Right renal cortex interstitium (tissue), 3 donors: ENCODE measurements at places on chromosomes 12 and 14. TPM values are rescaled to one million over a fixed set of nuclear protein-coding genes. Genes with fewer than 3 reads are reported as not detected.

- DNase-seq, result no peak
Observed at GRCh38 chr12:79547735-79548609, 142.8 kb downstream of the PAWR start.

DNA sequence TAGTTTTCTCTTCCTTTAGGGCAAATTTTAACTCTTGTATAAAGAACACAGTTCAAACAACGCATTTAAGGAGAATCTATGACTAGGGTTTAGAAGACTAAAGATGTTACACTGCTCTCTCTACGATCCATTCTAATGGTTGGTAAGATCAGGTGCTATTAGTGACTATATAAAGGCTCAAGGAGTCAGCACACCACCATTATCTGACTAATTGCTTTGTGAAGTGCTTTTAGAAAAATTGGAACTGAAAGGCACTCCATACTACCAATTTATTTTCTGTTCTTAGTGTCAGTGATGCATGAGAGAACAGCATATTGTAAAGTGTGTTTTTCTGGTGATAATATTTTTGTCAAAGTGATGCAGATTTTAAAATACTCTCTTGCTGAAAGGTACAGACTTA lies 136.8 kb downstream of the SYT1 start:
- DNase-seq, result no peak

TMEM63C gene
- 0.79 TPM for polyA plus RNA-seq

CEBPE gene
- polyA plus RNA-seq, result 0.08 TPM
